Stimulated activated CD8-positive, alpha-beta memory T cell treated with anti-CD3 and anti-CD28 coated beads, Interleukin-7, amount 100 ng/mL, for 1 hour (primary cell): ENCODE measurements at places on chromosomes 2 and 18.

DNA sequence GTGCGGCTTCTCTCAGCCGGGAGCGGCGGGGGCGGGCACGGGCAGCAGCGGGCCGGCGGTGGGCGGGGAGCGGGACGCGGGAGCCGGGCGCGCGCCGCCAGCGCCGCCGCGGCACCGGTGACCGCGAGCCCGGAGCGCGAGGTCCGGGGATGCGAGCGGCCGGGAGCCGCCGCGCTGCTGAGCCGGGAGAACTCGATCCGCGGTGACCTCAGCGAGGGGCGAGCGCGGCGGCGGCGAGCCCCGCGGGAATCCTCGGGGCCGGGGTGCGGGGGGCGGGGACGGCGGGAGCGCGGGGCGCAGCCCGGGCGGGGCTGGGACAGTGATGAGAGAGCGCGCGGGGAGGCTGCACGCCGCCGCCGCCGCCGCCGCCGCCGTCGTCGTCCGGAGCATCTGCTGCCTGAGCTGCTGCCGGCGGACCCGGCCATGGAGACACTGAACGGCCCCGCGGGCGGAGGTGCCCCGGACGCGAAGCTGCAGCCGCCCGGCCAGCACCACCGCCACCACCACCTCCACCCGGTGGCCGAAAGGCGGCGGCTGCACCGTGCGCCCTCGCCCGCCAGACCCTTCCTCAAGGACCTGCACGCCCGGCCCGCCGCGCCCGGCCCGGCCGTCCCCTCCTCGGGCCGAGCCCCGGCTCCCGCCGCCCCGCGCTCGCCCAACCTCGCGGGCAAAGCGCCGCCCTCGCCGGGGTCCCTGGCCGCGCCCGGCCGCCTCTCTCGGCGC, at the start of gene MTCL1:
TSS of gene MTCL1 (plus strand) at position 319 of the 723 bp plus-strand sequence. CDS start at position 424, 105 bp downstream.
- DNase-seq: no peak

- DNase-seq: no peak
These were observed 172.5 kb upstream of the RAB6C start for GRCh38 chr2:129806990-129807389.

- no peak for DNase-seq
These were observed 106.6 kb downstream of the ICA1L start for GRCh38 chr2:202764991-202765390.

- no peak for DNase-seq
These were observed 15.2 kb upstream of the CHRNA1 start for GRCh38 chr2:174779361-174779928.

GRCh38 chr18:32907648-32908423, 135.0 kb upstream of the KLHL14 start:
- DNase-seq: no peak

DNA sequence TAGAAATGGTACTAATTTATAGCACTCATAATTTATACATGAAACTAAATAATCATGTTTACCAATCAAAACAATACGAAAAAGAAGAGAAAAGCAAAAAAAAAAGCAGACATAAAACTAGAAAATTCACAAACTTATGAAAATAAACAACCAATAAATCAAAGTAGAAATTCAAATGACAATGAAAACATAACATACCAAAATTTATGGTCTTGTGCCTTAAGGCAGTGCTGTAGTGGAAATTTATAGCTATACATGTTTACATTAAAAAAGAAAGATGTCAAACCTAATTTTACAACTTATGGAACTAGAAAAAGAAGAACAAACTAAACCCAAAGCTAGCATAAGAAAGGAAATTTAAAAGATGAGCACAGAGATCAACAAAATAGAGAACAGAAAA, 16.1 kb upstream of the SPR start:
- no peak for DNase-seq

- DNase-seq: no peak
These were observed 350.4 kb downstream of the MBD2 start for GRCh38 chr18:53874103-53874502.

GRCh38 chr2:201642579-201643215, 606 bp downstream of the TMEM237 start:
- peak; percentile 69 for DNase-seq

GRCh38 chr18:61851940-61852451, 40.8 kb downstream of the RNF152 start:
- no peak for DNase-seq

DNA sequence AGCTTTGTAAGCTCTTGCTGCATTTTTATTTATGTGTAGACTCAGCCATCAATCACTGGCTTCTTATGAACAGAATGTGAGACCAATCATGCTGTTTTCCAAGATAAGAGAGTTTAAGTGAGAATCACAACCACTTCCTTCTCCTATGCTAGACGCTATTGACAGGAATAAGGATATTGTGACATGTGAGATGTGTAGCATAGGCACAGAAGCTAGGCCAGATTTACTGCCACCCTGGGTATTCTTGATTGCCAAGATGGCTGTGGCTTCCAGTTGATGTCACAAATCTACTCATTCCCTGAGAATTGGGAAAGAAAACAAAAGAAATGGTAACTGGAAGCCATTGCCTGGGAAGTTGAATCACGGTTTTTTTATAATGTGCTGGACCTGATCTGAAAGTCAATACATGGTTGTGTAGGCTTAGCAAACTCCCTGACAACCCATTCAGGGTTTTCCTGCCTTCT, 49.9 kb downstream of the RAB27B start:
- DNase-seq: no peak

DNA sequence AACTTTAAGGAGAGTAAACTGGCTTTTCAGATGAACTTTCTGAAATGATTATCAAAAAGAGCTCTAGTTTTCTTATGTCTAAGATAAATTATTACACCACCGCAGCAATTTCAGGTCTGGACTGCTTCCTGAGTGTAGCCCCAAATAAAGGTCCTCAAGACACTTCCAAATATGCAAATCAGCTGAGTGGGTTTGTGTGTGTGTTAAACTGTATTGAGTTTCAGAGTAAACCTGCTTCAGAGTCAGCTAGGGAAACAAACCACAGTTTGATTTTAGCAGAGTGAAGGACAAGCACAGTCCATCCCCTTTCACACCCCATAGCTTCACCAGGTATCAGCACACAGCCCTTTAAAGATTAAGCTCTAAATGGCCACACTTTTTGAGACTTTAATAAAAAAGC, 168.7 kb downstream of the NRXN1 start:
- DNase-seq: no peak

DNA sequence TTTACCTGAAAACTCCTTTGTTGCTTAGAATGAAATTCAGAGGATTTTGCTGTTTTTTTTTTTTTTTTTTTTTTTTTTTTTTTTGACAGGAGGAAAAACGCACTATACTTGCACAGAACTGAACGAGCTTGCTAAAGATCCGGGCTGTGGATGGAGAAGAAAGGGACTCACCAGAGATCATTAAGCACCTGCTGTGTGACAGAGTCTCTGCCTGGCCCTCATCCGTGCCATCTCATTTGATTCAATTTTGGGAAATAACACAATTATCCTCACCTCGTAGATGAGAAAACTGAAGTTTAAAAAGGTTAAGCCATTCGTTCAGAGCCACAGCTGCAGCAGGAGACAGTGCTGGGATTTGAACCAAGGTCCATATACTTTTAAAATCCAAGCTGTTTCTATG, 775.4 kb upstream of the ID2 start:
- no peak for DNase-seq

DNA sequence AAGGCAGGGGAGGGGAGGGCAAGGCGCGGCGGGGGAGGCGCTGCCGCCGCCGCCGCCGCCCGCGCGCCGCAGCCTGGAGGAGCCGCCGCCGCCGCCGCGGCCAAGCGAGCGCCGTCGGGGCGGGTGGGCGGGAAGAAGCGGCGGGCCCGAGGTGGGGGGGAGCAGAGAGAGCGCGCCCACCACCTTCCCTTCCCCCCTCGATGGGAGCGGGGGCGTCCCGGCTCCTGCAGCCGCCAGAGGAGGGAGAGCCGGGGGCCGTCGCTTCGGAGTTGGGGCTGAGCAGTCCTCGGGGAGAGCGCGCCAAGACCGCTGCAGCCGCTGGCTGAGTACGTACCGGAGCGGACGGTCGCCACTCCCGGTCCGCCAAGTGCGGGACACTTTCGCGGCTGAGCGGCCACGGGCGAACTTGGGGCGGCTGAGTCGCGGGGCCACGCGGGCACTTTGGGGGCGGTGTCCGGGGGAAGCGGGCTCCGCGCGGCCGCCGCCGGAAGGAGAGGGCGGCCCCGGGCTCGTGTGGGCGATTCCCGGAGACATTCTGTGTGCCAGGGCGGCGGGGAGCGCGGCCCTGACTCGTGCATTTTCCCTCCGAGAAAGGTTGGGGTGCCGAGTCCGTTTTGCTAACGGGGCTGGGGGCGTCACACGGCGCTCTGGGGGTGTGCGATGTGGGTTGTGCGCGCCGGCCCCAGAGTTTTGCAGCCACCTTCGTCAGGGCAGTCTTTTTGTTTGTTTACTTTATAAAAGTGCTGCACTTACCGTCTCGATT, at the start of gene NAB1:
TSS of gene NAB1 (plus strand) at position 49 of the 763 bp plus-strand sequence. CDS start 10,094 bp downstream, outside the sequence.
- peak; percentile 33 for DNase-seq

- no peak for DNase-seq
These were observed 68.8 kb upstream of the GLS start for GRCh38 chr2:190811811-190812210.

GRCh38 chr2:231708773-231709635, 679 bp downstream of the PTMA start:
- DNase-seq: no peak

GRCh38 chr2:199278099-199278498, 179.6 kb downstream of the SATB2 start:
- no peak for DNase-seq

GRCh38 chr18:75473316-75473715, 45.8 kb upstream of the SMIM21 start:
- DNase-seq: no peak

DNA sequence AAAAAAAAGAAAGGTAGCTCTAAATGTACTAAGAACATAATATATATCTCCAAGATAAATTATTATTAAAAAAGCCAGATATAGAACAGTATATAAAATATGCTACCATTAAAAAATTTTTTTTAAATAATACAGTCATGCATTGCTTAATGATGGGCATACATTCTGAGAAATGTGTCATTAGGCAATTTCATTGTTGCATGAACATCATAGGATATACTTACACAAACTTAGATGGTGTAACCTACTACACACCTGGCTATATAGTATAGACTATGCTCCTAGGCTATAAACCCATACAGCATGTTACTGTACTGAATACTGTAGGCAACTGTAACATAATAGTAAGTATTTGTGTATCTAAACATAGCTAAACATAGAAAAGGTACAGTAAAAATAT, 18.3 kb upstream of the LAPTM4A start:
- no peak for DNase-seq

GRCh38 chr2:47521666-47522285, 118.8 kb downstream of the MSH2 start:
- no peak for DNase-seq

DNA sequence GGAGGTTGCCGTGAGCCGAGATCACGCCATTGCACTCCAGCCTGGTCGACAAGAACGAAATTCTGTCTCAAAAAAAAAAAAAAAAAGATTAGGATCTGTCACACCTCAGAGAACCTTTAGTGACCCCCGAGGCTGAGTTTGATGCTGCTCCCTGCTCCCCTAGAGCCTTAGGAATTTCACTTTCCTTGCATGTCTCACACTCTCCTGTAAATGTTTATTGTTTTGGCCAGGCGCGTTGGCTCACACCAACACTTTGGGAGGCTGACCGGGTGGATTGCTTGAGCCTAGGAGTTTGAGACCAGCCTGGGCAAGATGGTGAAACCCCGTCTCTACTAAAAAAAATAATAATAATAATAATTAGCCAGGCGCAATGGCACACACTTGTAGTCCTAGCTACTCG, 31.5 kb downstream of the SRSF7 start:
- no peak for DNase-seq
